Anterior cingulate cortex (tissue), 58 donors: ENCODE measurements at places on chromosomes 13 and 19.

DNA sequence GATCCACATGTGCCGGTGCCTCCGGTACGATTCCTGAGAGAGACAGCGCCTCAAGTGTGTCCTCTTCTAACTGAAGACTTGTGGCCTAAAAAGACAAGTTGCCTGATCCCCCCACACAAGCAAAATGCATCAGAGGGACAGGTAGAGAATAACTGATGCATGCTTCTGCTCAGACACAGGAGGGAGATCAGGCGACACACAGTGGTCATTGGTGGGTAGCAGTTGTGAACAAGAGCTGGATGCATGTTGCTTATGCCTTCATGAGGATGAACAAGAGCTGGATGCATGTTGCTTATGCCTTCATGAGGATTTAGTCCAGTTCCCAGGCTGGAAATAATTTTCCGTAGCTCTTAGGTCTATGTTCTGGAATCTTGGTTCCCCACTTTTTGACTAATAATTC lies 505.6 kb downstream of the MYO16 start:
- no peak for DNase-seq

DNA sequence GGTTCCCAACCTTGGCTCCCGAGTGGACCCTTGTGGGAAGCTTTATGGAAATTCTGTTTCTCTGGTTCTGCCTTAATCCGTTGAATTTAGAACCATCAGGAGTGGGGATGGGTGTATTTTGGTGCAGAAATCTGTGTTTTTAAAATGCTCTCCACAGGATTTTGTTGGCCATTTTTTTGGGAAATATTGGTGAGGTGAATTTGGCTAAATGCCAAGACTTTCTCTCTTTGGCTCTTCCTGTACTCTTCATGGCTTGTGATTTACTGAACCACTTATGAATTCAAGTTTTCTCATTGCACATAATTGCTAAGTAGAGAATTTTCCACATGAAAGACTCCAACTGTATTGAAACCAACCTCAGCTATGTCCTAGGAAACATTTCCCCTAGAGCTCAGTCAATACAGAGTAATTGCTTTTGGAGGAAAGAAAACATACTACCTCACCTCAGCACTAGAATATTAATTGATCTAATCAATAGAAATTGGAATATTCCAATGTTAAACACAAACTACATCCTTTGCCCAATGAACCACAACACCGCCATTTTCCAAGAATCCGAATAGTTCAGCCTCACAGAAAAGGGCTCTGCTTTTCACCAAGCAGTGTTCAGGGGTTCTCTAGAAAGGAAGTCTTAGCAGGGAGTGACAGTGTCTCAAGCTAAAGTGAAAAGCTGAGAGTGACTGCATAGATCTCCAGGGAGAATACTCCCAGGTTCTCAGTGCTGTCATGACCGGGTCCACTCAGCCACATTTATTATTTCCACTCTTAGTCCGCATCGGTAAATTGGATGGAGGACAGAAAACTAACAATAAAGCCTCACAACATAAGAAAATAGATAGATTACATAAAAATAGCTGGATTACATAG lies 60.3 kb downstream of the ERCC5 start:
- no peak for DNase-seq

GRCh38 chr13:77554069-77554468 lies 18.6 kb downstream of the SCEL start:
- no peak for DNase-seq

DNA sequence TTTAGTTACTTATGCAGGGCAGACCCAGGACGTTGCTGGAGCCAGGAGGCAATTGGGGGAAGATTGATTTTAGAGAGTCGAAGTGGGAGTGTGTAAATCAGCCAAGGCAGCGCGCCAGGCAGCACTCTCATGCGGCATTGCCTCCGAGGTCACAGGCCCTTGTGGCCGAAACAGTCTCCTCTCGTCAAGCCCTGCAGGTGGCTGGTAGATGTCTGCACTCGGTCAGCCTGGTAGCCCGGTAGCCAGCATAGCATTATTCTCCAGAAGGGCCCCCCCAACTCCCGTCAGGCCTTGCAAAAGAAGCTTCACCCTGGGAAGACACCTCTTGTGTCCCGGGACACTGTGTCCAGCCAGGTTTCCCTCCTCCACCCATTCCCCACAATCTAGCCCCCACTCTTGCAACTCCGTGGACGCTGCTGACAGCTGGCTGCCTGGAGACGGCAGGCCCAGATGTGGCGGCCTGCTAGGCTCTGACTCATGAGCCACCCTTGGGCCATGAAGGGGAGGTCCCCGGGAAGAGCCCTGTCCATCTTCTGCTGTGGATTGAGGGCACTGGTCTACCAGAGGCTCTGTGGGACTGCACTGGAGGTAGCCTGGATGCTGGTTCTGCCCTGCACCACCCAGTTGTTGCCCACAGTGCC lies 2.6 kb upstream of the PEPD start:
- DNase-seq: no peak

- DNase-seq: no peak
Measured at GRCh38 chr13:50548586-50548985, 294.9 kb downstream of the DLEU7 start.

- DNase-seq: no peak
Measured at GRCh38 chr13:41267106-41267505, 3.7 kb upstream of the MTRF1 start.

- DNase-seq: peak; percentile 36
Measured at GRCh38 chr13:90868321-90868920, 479.1 kb upstream of the MIR17HG start.

GRCh38 chr13:112469071-112469745 lies 93.1 kb downstream of the SPACA7 start:
- no peak for DNase-seq

GRCh38 chr19:7535047-7535997 lies at the start of gene PNPLA6:
Gene PNPLA6, plus strand, starts transcription at chr19:7535717. Its CDS starts 72 bp downstream, at chr19:7535789.
- DNase-seq: peak; percentile 88

GRCh38 chr19:18932216-18932841 lies 8.7 kb downstream of the HOMER3 start:
- DNase-seq: no peak

DNA sequence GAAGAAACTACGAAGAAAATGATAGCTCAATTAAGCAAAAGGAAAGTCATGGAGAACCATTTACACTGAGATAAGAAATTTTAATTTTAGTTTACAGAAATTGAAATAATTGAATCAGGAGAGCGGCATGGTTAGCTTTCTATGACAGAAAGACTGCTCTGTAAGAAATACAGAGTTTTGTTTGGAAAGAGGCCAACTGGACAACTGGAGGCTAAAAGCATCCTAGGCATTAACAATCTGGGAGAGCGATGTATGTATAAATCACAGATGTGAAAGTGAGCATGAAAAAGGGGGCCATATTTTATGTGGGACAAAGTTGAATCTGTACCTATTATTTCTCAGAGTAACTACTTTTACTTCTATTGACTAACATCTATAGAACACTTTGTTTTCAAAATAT lies 1608.8 kb upstream of the PCDH20 start:
- DNase-seq: no peak

GRCh38 chr13:33257841-33258807 lies 27.4 kb downstream of the STARD13 start:
- no peak for DNase-seq

DNA sequence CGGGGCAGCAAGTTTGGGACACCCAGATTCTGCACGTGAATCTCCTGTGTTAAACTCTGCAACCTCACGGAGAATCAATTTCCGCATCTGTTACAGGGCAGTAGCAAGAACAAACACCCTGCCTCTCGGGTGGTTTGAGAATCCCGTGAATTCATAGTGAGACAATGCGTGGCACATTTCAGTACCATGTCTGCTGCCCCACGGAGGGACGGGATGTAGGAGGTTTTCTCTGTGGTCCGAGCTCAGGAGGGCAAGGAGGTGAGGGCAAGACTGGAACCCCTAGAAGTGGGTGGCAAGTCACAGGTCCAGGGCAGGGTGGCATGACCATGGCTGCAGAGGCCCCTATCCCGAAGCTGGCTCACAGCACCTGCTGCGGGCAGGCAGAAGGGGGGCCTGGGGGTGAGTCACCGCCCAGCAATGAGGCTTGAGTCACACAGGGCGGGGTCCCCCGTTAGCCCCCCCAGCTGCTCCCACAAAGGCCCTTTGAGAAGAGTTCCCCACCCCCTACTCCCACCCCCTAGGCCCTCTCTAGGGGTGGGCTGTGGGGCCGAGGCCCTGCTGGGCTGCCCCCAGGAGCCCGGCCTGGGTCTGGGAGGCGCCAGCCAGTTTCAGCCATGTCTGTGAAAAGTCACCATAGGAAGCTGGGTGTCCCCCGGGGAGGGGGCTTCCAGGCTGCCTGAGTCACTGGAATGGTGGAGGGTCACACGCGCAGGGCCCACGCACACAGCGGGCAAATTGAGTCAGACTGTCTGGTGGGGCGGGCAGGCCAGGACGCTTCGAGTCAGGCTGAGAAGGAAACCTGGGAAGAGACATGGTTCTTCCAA lies 25.8 kb upstream of the NANOS3 start:
- peak; percentile 66 for DNase-seq

GRCh38 chr19:45820413-45821102 lies 5.5 kb upstream of the RSPH6A start:
- no peak for DNase-seq

DNA sequence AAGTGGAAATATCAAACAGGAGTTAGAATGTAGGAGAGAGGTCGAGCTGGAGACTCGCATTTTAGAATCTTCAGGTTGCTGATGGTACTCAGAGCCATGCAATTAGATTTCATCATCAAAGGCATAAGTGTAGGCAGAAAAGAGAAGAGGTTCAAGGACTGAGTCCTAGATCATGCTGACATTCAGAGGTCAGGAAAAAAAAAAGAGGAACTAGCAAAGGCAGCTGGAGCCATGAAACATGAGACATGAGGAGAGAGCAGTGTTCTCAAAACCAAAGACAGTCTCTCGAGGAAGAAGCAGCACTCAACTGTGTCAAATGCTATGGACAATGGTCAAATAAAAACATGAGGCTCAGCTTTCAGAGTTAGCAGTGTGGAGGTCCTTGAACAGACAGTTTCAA lies 12.4 kb upstream of the TPP2 start:
- DNase-seq: no peak

GRCh38 chr19:46951171-46951986 lies 68.3 kb upstream of the NPAS1 start:
- no peak for DNase-seq

DNA sequence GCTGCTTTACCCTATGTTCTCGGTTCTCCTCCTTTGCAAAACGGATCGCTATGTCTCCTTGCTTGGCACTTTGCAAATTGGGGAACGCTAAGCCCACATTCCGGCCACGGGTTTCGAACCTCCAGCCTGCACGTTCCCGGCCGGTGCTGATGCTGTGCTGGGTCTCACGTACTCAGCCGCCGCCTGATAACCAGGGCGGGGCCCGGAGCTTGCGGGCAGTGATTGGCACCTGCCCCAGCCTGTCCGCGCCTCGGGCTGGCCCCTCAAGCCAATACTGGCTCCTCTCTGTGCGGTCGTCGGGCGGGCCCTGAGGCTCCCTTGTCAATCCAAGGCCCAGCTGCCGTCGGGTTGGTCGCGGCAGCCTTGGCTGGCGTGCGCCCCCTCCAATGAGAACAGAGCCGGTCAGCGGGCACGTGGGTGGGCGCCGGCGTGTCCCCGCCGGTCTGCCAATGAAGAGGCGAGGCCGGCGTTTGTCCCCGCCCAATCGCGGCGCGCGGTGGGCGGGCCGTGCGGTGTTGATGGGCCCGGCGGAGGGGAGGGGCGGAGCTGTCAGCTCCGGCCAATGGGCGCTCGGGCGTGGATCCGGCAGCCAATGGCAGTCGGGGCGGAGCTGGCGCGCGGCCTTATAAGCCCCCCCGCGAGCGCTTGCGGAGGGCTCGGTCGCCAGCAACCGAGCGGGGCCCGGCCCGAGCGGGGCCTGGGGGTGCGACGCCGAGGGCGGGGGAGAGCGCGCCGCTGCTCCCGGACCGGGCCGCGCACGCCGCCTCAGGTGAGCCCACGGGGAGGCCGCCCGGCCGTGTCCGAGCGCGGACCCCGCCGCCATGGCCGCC lies at the start of gene KDM4B:
KDM4B (plus strand) TSS at position 652 of the 830 bp plus-strand sequence. CDS start 63,778 bp downstream, outside the sequence.
- DNase-seq: peak; percentile 92

DNA sequence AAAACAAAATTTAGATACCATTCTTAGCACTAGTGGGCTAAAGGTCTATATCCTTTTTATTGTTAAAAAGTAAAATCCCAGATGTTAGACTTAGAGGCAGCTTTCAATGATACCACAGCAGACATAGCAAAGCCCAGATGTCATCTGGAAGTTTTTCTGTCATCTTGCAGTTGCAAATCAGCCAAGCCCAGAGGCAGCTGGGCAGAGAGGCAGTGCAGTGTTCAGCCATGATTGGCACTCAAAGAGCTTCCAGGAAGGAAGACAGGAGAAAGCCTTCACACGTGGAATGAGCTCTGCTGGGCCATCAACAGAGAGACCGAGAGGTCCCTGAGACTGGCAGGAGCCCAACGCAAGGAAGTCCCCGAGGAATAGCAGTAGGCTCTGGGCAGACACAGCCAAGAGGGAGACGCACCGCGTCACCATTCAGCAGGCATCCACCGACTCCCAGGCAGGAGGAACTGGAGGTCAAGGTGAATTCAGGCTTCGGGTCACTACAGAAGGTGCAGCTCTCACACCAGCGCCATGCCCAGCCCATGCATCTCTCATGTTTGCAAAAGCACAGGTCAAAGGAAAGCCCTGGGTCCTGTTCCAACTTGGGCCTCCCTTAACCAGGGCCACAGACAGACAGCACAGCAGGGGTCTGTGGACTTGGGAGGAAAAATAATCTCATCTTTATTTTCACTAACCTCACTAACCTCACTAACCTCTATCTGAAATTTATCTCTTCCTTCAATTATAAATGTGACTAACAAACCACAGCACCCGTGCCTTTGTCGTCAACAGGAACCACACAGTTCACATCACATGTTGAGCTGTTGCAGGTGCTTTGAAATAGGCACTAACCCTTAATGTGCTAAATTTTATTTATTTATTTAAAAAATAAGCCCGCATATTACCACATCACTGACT lies 54.9 kb downstream of the TUBGCP3 start:
- no peak for DNase-seq

DNA sequence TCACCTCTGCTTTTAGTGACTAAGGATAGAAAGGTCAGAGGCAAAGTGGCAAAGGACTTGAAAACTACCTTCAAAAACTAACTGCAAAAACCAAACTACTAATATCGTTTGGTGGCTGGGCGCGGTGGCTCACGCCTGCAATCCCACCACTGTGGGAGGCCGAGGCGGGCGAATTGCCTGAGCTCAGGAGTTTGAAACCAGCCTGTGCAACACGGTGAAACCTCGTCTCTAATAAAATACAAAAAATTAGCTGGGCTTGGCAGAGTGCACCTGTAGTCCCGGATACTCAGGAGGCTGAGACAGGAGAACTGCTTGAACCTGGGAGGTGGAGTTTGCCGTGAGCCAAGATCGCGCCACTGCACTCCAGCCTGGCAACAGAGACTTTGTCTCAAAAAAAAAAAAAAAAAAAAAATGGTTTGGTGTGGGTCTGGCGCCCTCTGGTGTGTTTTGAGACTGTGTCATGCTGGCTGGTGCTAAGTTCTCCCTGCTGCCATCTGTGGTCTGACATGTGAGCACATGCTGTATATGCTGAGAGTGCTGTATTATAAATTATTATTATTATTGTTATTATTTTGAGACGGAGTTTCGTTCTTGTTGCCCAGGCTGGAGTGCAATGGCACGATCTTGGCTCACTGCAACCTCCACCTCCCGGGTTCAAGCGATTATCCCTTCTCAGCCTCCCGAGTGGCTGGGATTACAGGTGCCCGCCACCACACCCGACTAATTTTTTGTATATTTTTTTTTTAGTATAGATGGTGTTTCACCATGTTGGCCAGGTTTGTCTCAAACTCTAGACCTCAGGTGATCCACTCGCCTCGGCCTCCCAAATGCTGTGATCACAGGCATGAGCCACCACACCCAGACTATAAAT lies 36.0 kb upstream of the RNF17 start:
- DNase-seq: peak; percentile 32

GRCh38 chr13:53382008-53382407 lies 353.4 kb downstream of the OLFM4 start:
- DNase-seq: no peak

- DNase-seq: no peak
Measured at GRCh38 chr13:48443442-48444208, 30.7 kb upstream of the LPAR6 start.
